ENCODE measurements at places on chromosomes 4 and X.

DNA sequence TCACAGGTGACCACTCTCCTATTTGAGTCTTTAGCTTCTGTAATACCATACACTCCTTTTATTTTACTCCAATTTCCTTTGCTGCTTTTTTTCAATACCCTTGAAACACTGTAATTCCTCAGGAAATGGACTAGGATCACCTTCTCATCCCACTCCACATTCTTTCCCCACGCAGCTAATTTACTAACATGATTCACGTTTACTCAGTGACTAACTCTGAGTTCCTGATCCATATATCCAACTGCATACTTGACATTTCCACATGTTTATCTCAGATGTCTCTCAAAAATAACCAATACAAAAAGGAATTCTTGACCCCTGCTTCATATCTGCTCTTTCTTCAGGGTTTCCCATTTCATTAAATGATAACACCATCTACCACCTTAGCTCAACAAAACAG, 19.9 kb downstream of the RPS6KA6 start:
- no peak for DNase-seq

DNA sequence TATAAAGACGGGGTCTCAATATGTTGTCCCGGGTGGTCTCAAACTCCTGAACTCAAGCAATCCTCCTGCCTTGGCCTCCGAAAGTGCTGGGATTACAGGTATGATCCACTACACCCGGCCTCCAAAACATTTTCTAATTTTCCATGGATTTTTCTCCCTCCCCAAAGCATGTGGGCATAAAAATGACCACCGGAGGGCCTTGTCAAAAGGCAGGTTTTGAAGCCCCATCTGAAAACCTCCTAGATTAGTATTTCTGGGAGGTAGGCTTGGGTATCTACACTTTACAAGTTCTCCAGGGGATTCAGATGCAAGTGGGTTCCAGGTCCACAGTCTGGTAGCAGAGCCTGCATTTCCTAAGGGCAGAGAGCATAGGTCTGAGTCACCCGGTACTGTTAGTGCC, 1.4 kb upstream of the GPR173 start:
- DNase-seq = no peak

DNA sequence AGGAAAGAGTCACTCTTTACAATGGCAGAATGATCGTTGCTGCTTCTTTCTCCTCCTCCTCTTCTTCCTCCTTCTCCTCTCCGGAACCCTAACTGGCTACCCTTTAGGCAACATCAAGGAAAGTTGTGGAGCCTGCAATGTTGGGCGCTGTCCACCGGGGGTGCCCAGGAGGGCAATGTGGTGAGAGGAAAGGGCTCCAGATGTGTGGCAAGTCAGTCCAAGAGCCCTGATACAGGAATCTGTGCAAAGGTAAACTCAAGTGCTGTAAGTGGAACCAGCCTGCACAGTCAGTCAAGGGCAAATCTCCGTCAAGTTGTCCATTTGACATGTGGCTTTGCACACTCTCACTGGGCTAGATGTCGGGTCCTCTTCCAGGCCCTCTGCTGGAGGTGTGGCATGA, 2.8 kb downstream of the RTL5 start:
- no peak for DNase-seq

DNA sequence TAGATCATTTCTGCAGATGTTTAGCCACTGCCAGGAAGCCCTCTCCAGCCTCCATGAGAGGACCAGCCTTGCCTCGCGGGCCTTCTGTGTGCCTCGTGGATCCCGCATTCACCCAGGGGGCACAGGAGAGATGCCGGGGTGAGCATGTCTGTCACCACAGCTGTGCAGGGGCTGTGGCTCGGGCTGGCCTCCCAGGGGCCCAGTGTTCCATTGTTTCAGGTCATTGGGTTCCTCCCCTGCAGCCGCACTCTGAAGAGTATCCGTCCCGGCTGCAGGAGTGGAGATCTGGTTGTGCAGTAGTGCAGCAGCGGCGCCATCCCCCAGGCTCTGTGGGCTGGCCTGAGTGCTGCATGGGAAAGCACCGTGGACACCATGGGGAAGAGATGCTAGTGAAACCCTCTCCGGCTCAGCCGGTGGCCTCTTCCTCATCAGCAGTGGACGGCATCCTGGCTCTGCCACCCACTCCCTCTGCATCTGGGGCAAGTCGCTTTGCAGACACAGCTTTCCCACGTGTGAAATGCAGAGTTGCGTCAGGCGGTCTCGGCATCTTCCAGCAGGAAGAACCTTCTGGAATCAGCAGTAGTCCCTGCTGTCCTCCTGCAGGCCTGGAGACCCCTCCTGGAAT, 29.1 kb downstream of the TBC1D14 start:
- no peak for DNase-seq

GRCh38 chr4:28754376-28754775, 1893.7 kb downstream of the STIM2 start:
- DNase-seq = no peak

DNA sequence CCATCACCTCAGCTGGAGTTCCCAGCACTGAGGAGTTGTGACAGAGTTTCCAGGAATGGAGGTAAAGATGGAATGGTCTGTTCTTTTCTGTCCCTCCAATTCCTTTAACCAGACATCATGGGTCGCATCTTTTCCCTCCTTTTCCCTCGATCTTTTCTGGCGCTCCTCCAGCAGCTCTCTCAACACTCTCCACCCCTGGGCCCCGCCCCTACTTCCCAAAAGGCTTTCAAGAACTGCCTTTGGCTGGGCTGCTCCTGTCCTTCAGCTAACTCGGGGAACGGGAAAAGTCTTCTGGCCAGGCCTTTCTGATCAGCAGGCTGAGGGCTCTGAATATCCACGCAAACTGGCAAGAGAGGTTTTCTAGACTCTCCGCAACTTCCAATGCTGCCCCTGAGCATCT, 34.0 kb downstream of the UTP14A start:
- DNase-seq = no peak

DNA sequence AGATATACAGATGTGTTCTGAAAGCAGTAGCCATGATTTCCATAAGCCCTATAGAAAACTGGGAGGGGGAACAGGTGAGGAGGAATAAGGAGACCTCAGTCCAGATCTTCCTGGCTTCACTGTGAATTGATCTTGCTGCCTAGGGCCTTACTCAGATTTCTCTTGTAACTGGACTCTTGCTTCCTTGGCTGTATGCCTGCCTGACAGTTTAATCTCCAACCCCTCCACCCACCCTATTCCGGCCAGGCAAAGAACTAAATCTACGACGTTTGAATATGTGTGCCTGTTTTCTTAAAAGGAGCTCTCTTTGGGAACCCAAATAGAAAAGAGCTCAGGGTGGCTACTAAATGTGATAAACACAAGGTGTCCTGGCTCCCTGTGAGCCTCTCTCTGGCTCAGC, 173.0 kb downstream of the GPC3 start:
- DNase-seq = no peak

GRCh38 chr4:146053891-146054290, 115.3 kb upstream of the ZNF827 start:
- DNase-seq = no peak

GRCh38 chr4:128334256-128334655, 46.6 kb upstream of the PGRMC2 start:
- DNase-seq = no peak

DNA sequence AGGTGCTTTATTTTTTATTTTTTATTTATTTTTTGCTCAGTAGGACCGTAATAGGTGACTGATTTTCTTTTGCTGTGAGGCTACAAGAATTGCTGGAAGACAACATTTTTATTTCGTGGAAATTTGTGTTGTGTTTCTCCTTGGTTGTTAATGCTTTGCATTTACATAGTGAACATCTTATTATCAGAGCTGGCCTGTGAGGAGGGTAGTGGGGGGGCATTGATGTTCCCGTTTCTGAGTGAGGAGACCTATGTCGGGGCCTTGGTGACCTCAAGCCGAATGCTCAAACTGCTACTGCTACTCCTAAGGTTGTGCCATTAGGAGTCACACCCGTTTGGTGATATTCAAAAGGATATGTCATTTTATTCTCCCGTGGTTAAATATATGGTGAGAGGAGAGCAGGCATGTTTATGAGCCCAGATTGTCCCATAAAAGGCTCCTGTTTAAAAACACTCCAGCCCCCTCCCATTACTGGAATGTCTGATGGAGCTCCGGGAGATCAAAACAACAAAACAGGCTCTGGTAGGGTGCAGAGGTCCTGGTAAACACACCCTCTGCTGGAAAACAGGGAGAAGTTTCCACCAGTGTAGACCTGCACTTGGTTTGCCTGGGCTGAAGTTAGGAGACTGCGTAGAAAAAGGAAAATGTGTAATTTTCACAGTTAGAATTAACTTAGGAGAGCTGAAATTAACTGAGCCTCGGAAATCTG, 5.6 kb downstream of the PDGFRA start:
- DNase-seq = peak; percentile 29

DNA sequence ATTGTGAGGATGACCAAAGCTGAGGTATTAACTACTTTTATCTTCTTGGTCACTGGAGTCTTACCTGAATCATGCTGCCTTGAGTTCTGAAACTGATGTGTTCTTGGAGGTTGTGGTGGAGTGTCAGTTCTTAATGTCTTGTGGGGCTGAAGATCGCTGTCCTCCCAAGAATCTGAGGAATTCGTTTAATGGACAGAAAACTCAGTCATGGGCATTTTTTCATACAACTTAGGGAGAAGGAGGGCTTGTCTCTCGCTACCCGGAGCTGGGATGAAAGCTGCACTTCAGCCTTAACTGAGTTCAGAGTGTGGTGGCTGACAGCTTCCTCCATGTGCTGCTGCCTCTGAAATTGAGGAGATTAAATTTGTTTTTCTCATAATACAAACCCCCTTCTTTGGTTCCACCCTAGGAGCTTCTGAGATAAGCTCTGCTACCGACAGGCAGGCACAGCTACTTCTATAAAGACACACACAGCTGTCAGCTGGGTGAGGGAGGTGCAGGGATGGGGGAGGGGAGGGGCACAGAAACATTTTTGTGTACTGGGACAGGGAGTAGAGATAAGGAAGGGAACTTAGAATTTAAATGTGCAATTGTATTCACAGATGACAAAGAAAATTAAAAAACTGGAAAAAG, 30.8 kb downstream of the RBBP7 start:
- DNase-seq = no peak

GRCh38 chrX:155148724-155149537, 67.3 kb upstream of the VBP1 start:
- DNase-seq = no peak

- no peak for DNase-seq
Measured at GRCh38 chrX:23668335-23668734, 1.0 kb downstream of the PRDX4 start.

DNA sequence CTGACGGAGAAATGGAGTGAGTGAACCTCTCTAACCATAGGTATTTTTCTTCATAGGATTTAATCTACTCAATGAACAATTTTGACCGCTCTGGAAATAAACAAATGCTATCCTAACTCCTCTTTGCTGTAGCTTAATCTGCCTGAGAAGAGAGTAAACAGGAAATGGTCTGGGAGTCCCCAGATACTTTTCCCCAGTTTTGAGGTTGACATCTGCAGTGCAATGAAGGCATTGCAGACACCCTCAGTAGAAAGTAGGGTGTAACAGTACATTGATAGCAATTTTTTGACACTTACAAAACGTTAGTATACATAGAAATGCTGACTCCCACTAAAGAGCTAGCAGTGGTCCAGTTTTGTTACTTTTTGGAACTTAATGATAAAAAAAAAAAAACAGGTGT, 495.9 kb upstream of the FAM241A start:
- DNase-seq = no peak

DNA sequence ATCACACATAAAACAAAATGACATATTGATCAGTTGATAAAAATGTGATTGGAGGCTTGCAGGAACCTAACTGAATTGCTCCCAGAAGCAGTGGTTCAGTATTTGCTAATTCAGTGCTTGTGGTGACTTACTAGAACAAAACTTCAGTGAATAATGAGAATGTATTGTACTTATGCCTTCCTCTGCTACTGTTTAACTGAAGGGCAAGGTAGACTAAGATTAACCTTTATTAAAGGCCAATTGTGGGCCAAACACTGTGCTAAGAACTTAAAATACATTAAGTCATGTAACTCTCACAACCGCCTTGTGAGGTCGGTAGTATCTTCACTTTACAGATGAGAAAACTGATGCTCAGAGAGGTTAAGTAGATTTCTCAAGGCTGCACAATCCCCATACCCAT, 14.9 kb downstream of the IGFBP7 start:
- no peak for DNase-seq

DNA sequence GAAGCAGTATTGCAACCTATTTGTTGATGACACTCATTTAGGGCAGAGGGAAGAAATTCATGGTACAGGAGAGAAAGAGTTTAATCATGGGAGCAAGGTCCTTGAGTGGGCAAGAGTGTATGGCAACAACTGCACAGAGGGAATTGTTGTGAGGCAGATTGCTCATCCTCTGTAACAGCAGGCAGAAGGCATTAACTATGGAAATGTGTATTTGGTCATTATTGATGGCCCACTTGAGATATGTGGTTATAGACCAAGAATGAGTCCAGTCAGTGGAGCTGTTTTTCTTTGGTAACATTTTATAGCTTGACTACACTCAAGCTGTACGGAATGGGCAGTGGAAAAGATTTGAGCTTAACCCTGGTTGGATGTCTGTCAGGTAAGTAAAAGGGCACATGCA, 15.9 kb downstream of the PLRG1 start:
- no peak for DNase-seq

- no peak for DNase-seq
Measured at GRCh38 chr4:78971326-78971725, 32.1 kb upstream of the PAQR3 start.

All from left renal cortex interstitium (tissue), 4 donors.